CD8-positive, alpha-beta memory T cell (primary cell): ENCODE measurements at places on chromosomes 3 and 15. TPM values are rescaled to one million over a fixed set of nuclear protein-coding genes. Genes with fewer than 3 reads are reported as not detected.

GRCh38 chr3:46266598-46266997 is 24.3 kb downstream of the CCR3 start:
- DNase-seq, result no peak

The CD200 gene
- 18.3 TPM for total RNA-seq

GRCh38 chr3:106510206-106510605 is 641.4 kb upstream of the CBLB start:
- no peak for DNase-seq

- DNase-seq, result no peak
Measured at GRCh38 chr3:130323503-130323902, 22.0 kb upstream of the COL6A5 start.

DNA sequence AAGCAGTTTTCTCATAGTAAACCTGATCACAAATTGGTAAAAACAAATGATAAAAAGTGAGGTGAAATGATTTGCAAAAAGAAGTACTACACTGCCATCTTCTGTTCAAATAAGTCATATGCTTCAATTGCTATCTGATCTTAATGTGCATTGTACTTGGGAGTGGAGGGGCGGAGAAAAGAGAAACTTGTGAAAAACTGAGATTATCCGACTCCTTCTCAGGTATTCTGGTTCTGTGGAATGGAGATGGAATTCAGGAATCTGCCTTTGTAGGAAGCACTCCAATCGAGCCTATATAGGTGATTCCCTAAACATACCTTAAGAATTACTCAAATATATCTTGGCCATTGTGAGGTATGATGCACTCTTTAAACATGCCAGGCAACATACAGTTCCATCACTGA is 180.6 kb downstream of the CHL1 start:
- no peak for DNase-seq

The ANKRD28 gene
- total RNA-seq, result 40.2 TPM

DNA sequence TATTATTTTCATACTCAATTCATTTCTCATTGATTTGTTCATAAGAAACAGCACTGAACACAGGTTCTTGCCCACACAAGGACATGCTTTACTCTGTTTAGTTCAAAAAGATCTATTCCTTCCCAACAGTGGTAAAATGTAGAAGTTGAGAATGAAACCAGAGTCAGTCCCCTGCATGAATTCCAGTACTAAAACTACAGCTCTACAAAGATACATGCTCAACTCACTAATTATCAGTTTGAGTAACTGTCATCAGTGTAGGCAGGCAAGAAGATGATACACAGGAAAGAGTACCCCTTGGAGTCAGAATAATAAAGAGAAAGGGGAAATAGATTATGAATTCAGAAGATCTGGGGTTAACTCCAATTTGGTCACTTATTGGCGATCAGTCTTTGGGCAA is 43.2 kb downstream of the NR2E3 start:
- DNase-seq, result no peak

DNA sequence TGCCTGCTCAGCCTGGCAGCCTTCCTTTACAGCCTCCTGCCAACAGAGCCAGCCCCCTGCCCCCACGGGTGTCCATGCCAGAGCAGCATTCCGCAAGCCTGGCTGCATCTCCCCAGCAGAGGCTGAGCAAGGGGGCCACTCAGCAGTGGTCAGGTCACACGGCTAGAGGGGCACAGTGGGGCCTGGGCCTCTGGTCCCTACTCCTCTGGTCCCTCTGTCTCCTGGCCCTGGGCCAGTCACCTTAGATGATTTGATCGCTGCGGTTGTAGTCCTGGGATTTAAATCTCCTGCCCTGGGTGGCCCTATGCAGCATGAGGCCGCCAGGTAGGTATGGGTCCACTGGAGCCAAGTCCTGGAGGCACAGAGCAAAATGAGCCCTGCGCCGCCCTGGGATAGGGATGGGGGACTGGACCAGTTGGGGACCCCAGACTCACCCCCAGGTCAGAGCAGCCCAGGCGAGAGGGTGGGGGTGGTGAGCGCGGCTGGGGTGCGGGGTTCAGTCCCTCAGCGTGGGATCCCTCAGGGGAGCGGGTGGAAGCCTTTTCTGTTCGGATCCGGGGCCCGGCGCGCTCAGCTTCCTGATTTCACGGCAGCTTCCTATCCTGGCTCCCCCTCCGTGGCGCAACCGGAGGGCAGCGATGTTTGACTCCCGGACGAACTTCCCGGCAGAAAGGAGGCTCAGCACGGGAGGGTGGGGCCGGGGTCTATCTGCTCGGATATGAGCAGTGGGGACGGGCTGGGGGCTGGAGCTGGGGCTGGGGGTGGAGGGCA is at the start of gene ZBTB47:
Gene ZBTB47, plus strand, starts transcription at position 138 of the 771 bp plus-strand sequence. CDS start 4,659 bp downstream, outside the sequence.
- DNase-seq, result no peak
